CD4-positive, alpha-beta T cell treated with Interferon alpha-2 for 1 hour (primary cell): ENCODE measurements at places on chromosomes 6 and 20.

GRCh38 chr6:74356391-74356790 lies 660.4 kb downstream of the CD109 start:
- no peak for DNase-seq

DNA sequence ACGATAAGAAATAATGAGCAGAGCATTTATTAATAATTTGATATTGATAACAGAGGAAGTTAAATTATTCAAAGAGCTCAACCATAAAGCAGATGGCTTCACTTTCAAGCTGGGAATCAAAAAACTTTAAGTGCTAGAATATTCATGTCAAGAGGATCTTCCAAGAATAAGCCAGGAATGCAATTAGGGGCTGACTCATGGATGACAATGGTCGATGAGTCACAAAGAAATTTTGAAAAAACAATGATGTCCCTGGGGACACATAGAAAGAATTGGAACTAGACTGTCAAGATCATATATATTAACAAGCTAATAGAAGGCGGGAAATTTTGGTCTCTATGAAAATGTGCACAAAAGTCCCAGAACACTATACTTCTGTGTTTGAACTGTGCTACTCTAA lies 304.1 kb downstream of the LAMA2 start:
- DNase-seq, result no peak

DNA sequence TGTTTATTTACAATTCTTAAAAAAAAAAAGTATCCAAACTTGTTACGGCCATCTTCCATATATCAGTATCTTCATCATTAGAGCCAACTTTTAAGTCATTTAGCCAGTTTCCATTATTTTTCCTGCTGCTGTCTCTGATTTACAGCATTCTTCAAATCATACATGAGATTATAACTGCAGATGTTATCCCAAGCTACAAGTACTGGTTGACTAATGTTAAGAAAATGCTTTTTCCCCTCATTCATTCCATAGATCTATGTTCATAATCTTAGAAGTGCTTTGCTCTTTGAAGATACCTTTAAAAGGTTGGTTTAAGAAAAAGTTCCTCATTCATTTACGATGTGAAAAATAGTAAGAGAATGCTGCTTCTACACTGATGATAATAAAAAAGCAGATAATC lies 158.7 kb downstream of the RNGTT start:
- DNase-seq, result no peak

- no peak for DNase-seq
These were observed 1.4 kb upstream of the DAAM2 start for GRCh38 chr6:39790772-39791171.

- DNase-seq, result no peak
These were observed 39.0 kb downstream of the GMPR start for GRCh38 chr6:16277101-16277981.

- no peak for DNase-seq
These were observed 38.7 kb downstream of the ZBTB2 start for GRCh38 chr6:151352410-151353396.

DNA sequence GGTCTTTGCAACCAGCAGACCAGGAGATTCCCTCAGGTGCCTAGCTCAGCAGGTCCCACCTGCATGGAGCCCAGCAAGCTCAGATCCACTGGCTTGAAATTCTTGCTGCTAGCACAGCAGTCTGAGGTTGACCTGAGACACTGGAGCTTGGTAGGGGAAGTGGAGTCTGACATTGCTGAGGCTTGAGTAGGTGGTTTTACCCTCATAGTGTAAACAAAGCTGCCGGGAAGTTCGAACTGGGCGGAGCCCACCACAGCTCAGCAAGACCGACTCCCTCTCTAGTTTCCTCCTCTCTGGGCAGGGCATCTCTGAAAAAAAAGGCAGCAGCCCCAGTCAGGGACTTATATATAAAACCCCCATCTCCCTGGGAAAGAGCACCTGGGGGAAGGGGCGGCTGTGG lies 34.3 kb downstream of the PRSS35 start:
- no peak for DNase-seq

DNA sequence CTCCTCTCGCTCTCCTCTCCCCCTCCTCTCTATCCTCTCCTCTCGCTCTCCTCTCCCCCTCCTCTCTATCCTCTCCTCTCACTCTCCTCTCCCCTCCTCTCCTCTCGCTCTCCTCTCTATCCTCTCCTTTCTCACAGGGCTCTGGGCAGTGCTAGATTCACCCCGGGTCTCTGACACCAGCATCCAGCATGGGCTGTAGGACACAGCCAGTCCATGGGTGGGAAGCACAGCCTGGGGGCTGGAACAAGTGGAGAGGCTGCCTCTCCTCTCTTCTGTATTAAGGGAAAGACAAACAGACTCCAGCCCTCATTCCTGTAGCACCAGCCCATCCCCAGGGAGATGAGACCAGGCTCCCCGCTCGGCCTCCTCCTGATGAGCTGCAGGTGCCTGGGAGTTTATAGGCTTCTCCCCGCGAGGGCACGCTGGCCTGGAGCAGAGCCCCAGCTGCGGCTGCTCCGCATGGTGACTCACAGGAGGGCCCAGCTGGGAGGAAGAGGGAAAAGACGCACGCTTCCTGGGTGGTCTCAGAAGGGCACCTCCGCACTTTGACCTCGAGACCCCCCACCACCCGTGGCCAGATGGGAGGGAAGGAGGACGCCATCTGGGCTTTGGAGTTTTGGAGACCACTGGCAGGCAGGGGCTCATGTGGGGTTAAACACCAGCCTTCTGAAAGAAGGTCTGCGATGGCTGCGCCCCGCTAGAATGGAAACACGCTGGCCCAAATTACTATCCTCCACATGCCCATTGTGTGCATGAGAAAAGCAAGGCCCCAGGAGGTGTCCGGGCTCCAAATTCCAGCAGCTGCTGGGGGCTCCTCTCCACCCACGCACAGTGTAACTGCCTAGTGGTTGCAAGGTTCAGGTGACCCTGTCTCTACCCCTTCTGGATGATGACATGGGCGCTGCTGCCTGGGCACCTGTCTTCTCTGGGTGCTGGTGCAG lies 68.0 kb downstream of the BMP7 start:
- DNase-seq, result no peak

- DNase-seq, result no peak
These were observed 93.2 kb upstream of the PTPN1 start for GRCh38 chr20:50417023-50417329.

- no peak for DNase-seq
These were observed 13.9 kb downstream of the PI16 start for GRCh38 chr6:36968266-36968977.

- no peak for DNase-seq
These were observed 8.5 kb upstream of the MRPS10 start for GRCh38 chr6:42226161-42226611.

GRCh38 chr6:1958257-1958656 lies 287.1 kb downstream of the GMDS start:
- no peak for DNase-seq

DNA sequence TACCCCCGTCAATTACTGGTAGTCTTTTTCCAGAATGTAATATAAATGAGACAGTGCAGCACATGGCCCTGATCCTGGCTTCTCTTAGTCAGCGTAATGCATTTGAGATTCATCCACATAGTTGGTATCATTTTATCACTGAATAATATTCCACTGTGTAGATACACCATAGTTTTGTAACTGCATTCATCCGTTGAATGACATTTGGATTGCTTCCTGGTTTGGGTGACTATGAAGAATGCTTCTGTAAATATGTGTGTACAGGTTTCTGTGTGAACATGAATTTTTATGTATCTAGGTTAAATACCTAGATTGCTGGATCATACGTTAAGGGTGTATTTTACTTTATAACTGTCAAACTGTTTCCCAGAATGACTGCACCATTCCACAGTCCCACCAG lies 62.6 kb upstream of the STMND1 start:
- DNase-seq, result no peak

DNA sequence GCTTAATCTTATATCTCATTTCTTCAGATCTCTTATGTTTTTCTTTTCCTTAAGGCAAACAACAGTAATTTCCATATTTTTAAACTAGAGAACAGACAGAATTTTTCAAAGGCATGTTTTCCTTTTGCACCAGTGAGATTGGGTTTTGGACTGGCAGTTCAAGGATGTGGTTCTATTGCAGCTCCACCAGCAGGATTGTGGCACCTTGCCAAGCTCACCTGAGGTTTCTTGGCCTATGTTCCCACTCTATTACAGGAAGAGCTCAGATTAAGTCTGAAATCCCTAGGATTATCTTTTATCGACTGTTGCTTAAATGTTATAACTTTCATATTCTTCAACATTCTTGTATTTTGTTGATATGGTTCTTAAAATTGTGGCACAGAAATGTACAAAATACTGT lies 218.9 kb downstream of the PLCB4 start:
- no peak for DNase-seq

- no peak for DNase-seq
These were observed 27.7 kb upstream of the MPC1 start for GRCh38 chr6:166410426-166410935.

DNA sequence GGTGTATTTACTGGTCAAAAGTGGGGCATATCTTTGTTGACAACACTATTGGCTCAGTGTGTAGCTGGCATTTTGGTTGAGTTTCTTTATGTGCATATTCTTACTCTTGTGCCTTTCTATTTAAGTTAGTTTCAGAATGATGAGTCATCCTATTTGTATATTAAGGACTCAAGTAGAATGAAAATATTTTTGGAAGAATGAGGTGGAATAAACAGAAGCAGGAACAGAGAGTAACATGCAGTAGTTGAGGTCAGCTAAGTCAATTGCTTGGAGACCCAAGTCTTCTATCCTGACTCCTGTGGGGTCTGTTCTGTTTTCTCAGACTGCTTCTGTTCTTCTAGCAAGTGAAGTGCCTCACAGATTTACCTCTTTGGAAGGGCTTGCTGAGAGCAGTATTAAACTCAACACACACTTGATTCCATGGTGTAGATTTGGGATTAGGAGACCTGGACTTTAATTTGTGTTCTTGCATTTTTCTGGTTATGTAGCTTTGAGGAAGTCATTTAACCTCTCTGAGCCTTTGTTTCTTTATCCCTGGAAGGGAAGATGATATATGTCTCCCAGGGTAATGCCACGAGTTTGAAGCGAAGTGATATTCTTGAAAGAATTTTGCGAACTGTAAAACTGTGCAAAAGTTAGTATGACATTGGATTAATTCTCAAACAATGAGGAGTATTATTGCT lies 324.3 kb downstream of the QKI start:
- no peak for DNase-seq

- DNase-seq, result no peak
These were observed 41.8 kb downstream of the TFEB start for GRCh38 chr6:41693281-41694240.

DNA sequence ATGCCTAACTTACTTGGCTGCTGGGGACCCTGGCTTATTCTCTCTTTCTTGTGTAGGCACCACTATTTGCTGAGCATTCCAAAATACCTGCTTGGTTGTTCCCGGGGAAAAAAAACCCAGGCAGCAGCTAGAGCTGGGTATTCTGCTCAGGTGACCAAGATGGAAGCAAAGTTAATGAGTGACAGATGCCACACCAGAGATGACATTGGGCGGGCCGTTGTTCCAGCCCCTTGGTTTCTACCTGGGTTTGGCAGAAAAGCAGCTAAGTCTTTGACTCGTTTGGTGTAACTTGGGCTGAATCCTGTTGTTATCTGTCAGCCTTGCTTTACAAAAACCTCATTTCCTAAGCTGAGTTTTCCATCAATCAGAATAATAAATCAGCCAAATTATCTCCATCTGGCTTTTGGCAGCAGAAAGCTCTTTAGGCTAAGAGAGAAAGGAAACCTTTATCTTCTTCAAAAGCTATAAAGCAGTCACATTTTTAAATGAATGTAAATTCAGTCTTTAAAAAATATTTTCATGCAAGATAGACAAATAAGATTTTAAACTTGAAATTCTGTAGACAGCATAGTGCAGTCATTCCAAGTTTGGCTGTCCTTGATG lies 202.0 kb upstream of the GMDS start:
- no peak for DNase-seq

DNA sequence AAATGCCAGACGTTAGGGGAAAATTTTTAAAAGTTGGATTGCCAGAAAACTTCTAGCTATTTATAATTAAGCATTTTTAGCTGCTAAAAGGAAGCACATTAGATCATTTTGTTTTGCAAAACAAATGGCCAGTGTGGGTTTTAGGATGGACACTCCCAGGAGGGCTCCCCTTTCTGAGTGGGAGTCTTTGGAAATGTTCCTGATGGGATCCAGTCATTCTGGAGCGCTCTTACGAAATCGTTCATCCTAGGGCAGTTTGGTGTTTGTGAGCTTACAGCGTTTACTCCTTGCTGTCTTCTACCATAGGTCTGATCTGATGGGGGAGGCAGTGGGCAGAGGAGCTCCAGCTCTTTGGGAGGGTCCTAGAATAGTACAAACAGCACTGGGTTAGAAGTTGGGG lies 14.7 kb downstream of the GNAS start:
- DNase-seq, result no peak

- no peak for DNase-seq
These were observed 127.0 kb downstream of the PXDC1 start for GRCh38 chr6:3624250-3625136.

DNA sequence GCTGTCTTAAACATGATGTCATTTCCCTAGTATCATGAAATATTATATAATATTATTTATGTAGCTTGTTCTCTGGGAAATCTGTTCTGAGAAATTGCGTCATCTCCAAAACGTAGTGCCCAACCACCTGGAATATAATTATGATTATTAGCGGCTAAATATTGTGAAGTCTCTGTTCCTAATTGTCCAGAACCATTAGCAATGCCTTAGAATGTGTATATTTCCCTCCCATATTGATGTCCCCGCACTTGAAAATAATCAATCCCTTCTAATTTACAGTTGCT lies 54.4 kb downstream of the OTOR start:
- no peak for DNase-seq
